ENCODE measurements at places on chromosomes 13 and 19.

DNA sequence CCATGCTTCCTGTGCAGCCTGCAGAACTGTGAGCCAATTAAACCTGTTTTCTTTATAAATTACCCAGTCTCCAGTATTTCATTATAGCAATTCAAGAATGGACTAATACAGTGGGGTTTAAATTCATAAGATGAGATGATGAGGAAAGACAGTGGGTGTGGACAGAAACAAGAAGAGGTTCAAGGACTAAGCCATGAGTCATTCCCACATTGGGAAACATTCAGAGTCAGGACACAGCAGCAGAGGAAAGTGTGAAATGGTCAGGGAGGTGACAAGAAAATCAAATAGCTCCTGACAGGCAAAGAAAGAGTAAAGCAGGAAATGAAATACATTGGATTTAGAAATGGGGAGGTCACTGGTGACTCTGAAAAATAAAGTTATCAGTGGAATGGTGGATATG lies 9.1 kb downstream of the ZNF841 start:
- DNase-seq = no peak

GRCh38 chr13:93045836-93046235 lies 180.8 kb upstream of the GPC6 start:
- no peak for DNase-seq

DNA sequence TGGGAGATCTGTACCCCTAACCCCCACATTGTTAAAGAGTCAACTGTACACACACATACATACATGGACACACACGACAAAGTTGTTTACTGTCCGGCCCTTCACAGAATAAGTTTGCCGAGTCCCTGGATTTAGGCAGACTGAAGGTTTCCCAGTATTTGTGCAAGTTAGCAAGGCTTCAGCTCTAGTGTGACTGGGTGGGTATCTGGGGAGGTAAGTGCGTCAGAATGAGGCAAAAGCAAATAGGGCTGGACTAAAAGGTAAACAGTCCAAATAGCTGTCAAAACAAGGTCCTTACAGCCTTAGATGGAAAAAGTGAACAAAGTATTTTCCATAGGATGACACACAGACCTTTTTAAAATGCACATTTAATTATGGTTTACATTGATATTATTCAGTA lies 228.4 kb upstream of the UFM1 start:
- no peak for DNase-seq

DNA sequence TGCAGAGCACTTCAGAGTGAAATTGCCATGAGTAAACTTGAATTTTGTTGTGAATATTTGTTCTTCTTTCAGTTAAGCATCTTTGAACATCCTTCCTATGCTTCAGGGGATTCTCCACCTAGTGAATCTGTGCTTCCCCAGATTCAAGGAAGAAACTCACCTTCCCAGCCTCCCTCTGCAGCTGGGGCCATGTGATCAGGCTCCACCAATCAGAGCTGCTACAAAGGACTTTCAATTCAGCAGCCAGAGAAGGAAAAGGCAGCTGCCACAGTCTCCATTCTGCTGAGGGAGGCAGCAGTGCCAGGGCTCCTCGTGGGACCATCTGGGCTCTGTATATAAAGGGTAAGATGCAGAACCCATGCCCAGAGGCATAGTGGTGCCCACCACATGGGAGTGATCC lies 89.7 kb upstream of the SIAH3 start:
- no peak for DNase-seq

DNA sequence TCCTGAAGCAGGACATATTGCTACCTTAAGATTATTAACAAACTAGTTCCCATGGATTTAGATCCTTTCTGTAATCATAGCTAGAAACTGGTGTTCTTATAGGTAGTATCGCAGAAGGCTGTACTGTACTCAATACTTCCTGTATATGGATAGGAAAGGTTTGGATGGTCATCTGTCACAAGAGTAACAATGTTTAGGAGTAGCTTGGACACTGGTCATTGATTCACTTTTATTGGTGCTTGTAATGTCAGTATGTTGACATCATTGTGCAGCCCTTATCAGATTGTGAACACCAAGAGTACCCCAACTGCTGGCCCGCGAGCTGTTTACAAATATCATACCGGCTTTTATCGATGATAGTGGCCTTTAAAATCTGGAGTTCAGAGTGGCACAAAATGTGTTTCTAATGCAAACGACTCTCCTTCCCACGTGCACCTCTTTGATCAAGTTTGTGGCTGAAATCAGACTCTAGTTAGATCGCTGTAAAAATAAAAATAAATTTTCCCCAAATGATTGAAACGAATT lies 605 bp upstream of the CDK8 start:
- DNase-seq = no peak

All from fibroblast of skin of left biceps (primary cell).